ENCODE measurements at places on chromosomes 5 and 9.

DNA sequence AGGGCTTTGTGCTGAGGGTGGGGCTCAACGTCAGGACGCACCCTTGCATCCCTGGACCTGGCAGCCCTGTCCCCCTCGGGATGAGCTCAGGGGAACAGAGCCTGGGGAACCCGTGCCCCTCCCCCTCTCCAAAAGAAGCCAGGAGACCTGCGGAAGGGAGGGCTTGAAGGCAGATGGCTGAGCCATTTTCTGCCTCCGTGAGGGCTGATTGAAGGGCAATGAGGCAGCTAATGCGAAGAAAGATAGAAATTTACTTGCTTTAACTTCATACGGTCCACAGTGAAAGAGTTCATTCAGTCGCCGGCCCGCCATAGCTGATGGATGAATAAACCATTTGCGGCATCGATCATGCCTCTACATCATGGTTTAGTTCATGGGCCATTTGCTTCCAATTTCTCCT, 28.8 kb downstream of the ASS1 start:
- DNase-seq, result no peak

GRCh38 chr5:156330141-156330870, 3.3 kb downstream of the SGCD start:
- no peak for DNase-seq

DNA sequence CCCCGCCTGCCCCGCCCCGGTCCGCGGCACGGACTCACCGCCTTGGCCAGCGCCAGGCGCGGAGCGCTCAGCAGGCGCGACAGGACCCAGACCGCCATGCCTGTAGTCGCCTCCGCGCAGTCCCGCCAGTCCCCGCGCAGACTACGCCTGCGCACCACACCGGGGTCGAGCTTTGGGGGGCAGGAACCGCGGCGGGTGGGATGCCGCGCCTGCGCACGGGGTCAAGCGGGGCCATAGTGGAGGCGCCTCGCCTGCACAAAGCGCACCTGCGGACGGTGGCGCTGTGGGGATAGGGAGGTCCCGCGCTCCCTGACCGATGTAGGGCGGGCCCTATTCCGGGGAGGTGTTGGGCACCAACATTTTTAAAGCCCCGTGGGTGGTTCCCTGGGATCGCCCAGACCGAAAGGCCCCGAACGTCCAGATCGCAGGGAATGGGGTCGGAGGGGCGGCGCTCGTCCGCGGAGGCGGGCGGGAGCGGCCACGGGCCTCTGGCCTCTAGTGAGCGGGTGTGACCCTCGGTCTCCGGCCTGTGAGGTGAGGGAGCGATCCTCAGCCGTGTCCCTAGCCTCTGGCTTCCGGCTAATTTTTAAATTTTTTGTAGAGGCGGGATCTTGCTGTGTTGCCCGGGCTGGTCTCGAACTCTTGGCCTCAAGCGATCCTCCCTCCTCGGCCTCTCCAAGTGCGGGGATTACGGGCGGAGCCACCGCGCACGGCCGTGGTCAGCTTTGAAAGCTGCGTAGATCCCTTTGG, 70.8 kb upstream of the LPCAT1 start:
- DNase-seq, result peak; percentile 77

- DNase-seq, result no peak
Observed at GRCh38 chr5:62182802-62183201, 123.2 kb upstream of the KIF2A start.

DNA sequence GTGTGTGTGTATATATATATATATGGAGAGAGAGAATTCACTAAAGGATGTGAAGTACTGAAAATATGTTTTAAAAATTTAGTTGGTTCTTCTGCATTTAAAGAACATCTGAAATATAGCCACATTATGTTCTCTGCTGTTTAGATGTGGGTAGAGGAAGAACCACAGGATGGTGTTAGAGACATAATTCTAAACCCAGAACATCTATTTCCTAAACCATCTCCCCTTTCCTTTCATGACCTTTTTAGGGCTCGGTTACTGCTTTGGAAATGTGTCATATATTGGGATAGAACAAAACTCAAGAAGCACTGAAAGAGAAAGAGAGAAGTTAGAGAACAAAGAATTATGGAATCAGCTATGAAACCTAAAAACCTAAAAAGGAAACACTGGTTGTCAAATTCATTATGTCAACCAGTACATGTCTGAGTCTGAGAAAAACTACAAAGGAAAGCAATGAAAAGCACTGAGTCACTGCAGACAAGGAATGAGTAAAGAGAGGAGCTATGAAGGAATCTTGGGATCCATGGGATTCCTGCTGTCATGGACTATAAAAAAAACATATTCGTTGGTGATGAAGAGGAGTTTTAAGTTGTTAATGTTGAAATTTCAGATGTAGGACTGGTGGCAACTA, 28.4 kb downstream of the SLC12A2 start:
- no peak for DNase-seq

DNA sequence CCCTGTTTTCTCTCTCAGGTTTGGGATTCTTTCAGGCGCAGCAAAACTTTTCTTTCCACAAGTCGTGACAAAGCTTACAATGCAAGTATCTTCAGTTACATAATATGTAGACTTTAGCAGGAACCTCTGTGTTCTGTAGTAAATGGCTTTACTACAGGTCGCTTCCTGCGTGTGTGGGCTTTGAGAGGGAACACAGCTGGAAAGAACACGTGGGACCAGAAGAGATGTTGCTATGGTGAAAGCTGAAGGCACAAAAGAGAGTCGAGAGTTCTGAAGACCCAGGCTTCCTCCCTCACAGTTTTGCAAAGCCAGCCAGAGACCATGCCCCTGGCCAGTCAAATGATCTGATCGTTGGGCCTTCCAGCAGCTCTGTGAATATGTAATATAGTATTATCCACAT, 4.0 kb downstream of the ANKRD55 start:
- no peak for DNase-seq

DNA sequence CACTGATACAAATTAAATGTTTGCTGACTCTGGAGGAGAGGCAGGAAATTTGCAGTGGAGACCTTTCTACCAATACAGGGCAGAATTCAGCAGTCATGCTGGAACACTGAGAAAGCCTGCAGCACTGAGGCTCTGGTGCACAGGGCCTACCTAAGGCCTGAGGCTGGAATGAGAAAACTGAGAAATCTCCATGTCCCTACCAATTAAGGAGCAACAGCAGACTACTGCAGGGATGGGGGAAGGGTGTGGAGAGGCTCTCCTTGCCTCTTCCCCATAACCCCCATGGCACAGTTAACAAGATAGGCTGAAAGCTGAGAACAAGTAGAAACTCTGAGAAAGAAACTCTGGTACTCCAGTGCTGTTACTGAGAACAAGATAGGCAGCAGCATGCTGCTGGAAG, 10.5 kb downstream of the FBXO4 start:
- no peak for DNase-seq

GRCh38 chr9:101326501-101326900, 58.3 kb downstream of the BAAT start:
- no peak for DNase-seq

- peak; percentile 4 for DNase-seq
Observed at GRCh38 chr5:164504141-164504772, 998.8 kb downstream of the MAT2B start.

GRCh38 chr9:134265078-134265477, 61.2 kb upstream of the RXRA start:
- no peak for DNase-seq

- DNase-seq, result no peak
Observed at GRCh38 chr5:91366551-91366950, 16.6 kb downstream of the ARRDC3 start.

DNA sequence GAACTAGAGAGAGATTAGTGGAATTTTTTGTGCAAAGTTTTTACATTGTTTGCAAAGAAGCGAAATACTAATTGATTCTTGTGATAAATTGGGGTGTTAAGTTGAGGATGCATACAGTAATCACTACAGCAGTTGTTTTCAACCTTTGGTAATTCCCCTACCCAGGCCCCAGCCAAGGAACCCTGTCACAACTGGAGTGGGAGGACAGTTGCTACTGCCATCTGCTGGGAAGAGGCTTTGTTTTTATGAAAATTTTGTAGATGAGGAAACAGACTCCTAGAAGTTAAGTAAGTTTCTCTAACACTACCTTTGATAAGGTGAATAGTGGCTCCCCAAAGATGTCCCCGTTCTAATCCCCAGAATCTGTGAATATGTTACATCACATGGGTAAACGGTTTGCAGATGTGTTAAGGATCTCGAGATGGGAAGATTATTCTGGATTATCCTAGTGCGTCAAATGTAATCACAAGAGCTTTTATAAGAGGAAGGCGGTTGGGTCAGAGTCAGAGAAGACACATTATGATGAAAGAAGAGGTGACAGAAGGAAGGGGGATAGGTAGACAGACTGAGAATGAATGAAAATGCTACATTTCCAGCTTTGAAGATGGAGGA, 34.0 kb upstream of the PPP1R2B start:
- no peak for DNase-seq

DNA sequence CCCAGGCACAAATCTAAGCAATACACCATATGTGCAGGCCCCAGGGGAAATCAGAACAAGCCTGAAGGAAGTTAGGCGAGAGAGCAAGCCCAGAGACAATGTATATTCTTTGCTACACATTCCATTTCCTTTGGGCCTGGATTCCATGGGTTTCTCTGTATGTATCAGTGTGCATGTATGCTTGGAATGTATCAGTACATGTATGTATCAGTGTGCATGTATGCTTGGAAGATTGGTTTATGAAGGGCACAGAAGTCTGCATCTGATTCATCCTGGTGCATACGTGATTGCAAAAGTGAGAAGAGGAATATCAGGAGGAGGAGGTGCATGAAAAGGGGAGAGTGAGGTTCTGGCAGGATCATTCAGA, 232.6 kb upstream of the ANKRD55 start:
- no peak for DNase-seq

DNA sequence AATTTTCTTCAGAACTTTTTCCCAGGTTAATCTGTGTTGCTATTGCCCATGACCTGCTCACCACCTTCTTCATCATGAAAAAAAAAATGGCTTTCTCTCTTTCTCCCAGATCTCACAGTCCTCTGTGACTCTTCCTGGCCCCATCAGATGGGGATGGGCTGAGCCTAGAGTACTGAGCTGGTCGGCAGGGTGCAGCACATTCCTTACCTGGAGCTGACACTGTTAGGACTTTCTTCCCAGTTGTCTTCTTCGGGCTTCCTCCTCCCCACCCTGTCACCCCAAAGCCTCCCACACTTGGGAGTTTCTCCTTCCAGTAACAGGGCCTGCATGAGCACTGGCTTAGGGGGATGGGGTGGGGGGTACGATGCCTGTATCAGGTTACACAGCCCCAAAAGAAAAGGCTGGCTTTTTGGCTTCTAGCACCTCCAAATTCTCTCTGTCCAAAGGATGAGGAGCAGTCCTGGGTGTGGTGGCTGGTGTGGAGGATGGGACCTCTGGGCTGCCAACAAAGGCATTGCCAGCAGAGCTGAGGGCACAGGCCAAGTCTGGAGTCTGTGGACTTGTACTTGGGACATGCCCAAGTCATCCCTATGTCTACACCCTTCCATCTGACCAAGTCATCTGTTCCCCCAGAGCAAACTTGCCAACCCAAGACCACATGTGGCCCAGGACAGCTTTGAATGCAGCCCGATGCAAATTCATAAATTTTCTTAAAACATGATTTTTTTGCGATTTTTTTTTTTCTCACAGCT, 68.0 kb upstream of the HSPA9 start:
- DNase-seq, result peak; percentile 16

- DNase-seq, result no peak
Observed at GRCh38 chr9:33946779-33947535, 101.7 kb downstream of the UBAP2 start.

GRCh38 chr5:5612096-5612495, 189.6 kb downstream of the ICE1 start:
- no peak for DNase-seq

- DNase-seq, result no peak
Observed at GRCh38 chr5:141778206-141778605, 96.2 kb upstream of the ARAP3 start.

DNA sequence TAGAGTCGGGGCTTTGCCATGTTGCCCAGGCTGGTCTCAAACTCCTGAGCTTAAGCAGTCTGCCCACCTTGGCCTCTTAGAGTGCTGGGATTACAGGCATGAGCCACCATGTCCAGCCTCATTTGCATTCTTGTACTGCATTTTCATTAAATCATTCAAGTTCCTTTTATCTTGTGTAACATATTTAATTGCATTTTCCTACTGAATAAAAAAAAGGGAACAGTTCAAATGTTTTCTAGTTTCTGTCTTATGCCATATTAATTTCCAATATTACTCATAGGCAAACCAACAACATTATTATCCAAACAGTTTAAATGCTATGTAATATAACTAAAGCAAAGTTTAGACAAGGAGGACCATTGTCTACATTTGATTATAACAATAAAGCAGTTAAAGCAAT, 6.1 kb downstream of the SLC31A1 start:
- DNase-seq, result peak; percentile 63

DNA sequence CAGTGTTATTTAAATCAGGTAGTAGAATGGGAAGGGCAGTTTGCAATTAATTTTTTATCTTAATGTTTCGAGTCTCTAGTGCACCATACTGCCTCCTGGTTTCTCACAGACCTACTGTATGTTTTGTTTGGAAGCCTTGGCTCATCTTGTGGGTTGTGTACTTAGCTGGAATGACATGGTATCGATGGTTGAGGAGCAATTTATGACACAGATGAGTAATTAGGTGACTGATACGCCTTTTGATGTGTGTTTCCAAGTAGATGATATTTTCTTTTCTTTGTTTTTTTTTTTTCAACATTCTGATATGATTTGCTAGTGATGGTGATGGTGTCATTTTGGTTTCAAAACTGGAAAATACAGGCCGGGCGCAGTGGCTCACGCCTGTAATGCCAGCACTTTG, 16.1 kb downstream of the BASP1 start:
- DNase-seq, result no peak

GRCh38 chr9:127716412-127716811, 533 bp downstream of the TTC16 start:
- DNase-seq, result no peak

DNA sequence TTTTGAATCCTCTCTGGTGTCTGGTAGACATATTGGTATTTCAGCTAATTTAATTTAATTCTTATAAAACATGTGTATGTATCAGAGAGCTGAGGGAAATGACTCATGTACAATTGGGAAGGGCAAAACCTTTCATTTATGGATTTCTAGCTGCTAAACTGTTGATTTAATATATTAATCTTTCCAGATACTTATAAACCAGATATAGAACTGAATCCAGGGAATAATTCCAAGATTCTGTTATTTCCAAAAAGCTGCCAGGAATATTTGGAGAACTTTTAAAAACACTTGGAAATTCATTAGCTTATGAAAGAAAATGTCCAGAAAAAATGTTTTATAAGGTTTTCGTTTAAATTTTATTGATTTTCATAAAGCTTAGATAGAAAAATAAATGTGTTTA, 295.5 kb downstream of the YTHDC2 start:
- no peak for DNase-seq

DNA sequence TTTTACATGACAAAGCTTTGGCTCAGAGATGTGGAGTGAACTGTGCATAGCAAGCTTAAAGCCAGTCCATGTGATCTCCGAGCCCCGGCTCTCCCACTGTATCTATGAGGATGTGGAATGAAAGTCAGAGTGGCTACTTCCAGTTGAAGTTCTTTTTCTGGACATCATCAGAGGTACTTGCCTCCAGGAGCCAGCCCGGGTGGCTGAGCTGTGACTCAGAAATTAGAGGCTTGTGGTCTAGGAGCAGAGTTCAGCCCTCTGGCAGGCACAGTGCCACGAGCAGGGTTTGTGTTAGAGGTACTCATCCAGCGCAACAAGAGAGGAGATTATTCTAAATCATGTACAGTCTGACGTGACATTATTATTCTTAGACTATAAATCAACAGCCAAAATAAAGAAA, 322.5 kb downstream of the CDK5RAP2 start:
- no peak for DNase-seq
